ENCODE measurements at places on chromosomes 7 and 10. TPM values are rescaled to one million over a fixed set of nuclear protein-coding genes. Genes with fewer than 3 reads are reported as not detected.

DNA sequence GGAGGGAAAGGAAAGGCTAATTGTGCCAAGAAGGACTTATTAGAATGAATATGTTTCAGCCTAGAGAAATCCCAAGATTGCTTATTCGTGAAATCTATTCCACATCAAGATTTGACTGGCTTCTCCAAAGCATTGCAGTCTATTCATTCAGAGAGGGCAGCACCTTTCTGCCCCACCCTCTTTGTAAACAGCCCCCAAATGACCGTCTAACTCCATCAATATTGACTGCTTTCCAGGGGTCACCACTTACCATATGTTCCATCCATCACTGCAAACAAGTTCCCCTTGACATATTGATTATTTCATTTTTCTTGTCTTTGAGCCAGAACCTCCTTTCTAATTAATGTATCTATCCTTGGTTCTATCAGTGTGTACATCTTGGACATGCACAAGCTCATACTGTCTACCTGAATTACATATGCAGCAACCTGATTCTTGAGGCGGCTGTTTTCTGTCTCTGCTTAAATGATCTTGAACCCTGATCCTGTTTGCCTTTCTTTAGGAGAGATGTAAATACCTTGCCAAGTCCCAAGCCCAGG, 44.2 kb upstream of the PTER start:
- DNase-seq = no peak

GRCh38 chr10:96935148-96935547, 103.0 kb downstream of the LCOR start:
- no peak for DNase-seq

ATRNL1 gene
- 0.74 TPM for total RNA-seq

- DNase-seq = peak; percentile 43
Measured at GRCh38 chr10:130489891-130490290, 353.7 kb downstream of the GLRX3 start.

SFTPA1 gene
- not detected for total RNA-seq

GRCh38 chr10:91691981-91692380, 59.1 kb upstream of the PPP1R3C start:
- no peak for DNase-seq

AMPH gene
- 16.4 TPM for total RNA-seq

GRCh38 chr7:154776350-154776749, 226.6 kb downstream of the PAXIP1 start:
- no peak for DNase-seq

GSAP gene
- 22.2 TPM for total RNA-seq

TUBAL3 gene
- total RNA-seq = not detected

DNA sequence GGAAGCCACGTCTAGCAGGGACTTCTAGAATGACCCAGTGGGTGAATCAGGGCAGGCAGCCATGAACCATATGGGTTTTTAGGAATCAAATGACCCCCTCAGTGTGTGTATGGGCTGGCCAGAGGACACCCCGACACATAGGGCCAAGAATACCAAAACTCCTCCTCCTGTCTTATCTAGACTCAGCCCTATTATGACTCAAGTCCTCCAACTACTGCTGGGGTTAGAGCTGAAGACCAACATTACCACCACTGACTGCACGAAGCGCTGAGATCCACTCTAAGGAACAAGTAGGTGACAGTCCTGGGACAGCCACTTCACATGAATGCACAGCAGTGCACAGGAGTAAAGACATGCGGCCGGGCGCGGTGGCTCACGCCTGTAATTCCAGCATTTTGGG, 11.5 kb upstream of the SVOPL start:
- DNase-seq = no peak

- DNase-seq = peak; percentile 62
Measured at GRCh38 chr7:138776166-138776833, 21.5 kb upstream of the TMEM213 start.

- no peak for DNase-seq
Measured at GRCh38 chr10:91076991-91077548, 143.4 kb upstream of the PCGF5 start.

DNA sequence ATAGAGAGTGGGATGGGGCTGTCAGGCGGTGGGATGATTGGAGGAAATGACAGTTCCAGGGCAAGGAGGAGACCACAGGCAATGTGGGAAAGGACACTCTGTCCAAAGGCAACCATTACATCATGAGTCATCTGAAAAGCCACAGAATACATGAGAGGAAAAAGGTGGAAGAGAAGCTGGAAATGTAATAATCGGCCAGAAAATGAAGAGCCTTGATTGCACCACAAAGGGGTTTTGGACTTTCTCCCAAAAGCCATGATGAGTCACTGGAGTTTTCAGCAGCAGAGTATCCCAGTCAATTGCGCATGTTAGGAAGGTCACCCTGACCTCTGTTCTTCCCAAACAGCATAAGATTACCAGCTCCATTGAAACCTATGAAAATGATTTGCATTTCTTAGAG, 222.0 kb downstream of the LHFPL3 start:
- DNase-seq = no peak

MET gene
- 18.4 TPM for total RNA-seq

DUS4L gene
- total RNA-seq = 4.3 TPM

DNA sequence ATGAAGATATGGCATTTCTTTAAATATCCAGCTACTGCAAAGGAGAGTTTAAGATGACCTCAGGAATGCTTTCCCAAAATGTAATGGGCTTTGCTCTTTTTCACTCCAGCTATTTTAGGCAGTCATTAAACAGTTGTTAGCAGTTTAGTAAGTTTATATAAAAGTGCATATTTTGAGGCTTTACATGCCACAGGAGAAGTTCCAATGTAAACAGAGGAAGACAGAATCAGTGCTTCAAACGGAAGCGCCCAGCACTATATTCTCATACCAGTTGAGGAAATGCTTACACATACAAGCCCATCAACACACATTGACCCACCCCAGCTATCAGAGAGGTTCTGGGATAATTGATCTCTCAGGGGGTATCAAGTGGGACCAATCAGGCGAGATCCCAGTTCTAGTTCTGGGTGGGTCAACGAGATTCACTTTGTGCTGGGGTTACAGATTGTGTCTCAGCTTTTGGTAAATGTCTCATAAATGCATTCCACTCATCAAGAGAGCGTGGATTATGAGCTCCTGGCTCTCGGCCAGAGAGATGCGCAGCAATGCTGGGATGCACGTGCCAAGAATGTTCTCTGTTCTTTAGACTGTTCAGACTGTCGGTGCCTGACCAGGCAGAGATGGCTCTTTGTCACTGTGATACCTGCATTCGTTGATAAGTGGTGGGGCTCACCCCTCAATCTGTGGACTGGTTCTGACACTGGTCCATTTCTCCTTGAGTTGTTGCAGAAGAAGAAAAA, 55.0 kb downstream of the CACNB2 start:
- DNase-seq = no peak

- no peak for DNase-seq
Measured at GRCh38 chr10:26214551-26215395, 1.8 kb upstream of the GAD2 start.

GRCh38 chr7:105718511-105718925, 137.2 kb upstream of the EFCAB10 start:
- no peak for DNase-seq

MRLN gene
- total RNA-seq = not detected

GRCh38 chr10:8852546-8852945, 798.1 kb downstream of the GATA3 start:
- no peak for DNase-seq

TSPAN12 gene
- total RNA-seq = 7.2 TPM

GRCh38 chr7:157990226-157990880, 597.3 kb downstream of the PTPRN2 start:
- no peak for DNase-seq

GRCh38 chr7:136953386-136953785, 84.9 kb downstream of the CHRM2 start:
- DNase-seq = no peak

GJC3 gene
- total RNA-seq = 0.61 TPM

ZNF365 gene
- not detected for total RNA-seq

DNA sequence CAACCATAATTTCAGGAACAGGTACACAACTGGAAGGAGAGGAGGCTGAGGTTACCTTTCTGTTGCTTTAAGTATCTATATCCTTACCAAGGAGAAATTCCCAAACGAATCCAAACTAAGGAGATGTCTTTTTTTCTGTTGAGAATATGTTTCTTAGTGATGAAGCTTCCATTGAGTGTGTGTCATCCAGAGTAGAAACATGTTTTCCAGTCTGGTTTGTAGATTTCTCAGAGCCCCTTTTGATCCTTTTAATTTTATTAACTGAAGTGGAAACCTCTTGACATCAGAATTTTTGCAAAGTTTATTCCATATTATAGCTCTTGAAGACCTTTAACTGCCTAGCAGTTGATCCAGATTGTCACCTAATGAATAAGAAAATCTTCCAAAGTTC, 207.1 kb upstream of the FERD3L start:
- no peak for DNase-seq

DNA sequence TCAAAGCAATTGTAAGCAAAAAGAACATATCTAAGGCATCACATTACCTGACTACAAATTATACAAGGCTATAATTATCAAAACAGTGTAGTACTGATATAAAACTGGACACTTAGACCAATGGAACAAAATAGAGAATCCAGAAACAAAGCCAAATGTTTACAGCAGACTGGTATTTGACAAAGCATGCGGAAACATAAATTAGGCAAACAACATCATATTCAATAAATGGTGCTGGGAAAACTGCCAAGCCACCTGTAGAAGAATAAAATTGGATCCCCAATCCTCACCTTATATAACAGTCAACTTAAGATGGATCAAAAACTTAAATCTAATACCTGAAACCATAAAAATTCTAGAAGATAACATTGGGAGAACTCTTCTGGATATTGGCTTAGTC, 240.8 kb upstream of the POM121L12 start:
- no peak for DNase-seq

OR2A5 gene
- total RNA-seq = not detected

DNAJB6 gene
- total RNA-seq = 110 TPM

DNA sequence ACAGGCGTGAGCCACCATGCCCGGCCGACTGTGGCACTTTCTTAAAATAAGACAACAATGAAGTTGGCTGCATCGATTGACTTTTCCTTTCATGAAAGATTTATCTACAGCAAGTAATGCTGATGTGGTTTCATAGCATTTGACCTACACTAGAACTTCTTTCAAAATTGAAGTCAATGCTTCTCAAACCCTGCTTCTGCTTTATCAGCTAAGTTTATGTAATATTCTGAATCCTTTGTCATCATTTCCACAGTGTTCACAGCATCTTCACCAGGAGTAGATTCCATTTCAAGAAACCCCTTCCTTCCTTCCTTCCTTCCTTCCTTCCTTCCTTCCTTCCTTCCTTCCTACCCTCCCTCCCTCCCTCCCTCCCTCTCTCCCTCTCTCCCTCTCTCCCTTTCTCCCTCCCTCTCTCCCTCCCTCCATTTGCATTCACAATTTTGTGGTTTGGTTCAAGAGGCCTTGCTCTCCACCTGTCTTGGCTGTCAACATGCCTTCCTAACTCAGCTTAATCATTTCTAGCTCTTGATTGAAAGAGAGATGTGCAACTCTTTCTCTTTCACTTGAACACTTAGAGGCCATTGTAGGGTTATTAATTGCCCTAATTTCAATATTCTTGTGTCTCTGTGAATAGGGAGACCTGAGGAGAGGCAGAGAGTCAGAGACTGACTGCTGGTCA, 52.1 kb downstream of the HDAC9 start:
- no peak for DNase-seq

- DNase-seq = no peak
Measured at GRCh38 chr10:48444266-48444665, 137.8 kb downstream of the MAPK8 start.

GRCh38 chr7:107596881-107597581, 17.0 kb downstream of the BCAP29 start:
- DNase-seq = no peak

- DNase-seq = no peak
Measured at GRCh38 chr10:61438141-61438988, 14.8 kb downstream of the TMEM26 start.
